ENCODE measurements at places on chromosomes 1 and 21.

DNA sequence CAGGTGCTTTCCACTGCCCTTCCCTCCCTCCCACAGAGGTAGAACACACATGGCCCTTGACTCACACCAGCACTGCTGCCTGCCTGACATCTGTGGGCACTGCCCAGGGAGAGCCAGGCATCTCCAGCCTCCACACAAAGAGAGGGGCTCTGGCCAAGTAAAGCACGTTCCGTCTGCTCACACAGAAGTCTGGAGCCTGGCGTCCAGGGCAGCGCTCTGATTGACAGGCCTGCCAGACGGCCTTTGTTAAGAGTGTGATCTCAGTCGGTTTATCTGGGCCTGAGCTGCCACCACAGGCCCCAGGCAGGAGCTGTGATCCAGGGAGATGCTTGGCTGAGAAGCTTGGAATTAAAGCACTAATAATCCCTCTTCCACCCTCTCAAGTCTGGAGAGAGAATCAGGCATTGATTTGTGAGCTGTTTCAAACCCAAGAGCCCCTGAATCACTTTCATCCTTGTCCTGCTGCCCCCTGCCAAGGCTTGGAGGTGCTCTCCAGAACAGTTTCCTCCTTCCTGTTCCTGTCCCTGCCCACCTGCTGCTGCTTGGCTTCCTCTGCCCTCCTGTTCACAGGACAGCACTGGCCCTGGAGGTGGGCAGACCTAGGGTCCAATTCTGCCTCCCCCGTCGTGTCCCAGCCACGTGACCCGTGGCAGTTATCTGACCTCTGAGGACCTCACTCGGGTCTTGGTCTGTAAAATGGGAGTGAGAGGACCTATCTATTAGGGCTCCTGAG is 3.7 kb downstream of the DMRTB1 start:
- DNase-seq = no peak

DNA sequence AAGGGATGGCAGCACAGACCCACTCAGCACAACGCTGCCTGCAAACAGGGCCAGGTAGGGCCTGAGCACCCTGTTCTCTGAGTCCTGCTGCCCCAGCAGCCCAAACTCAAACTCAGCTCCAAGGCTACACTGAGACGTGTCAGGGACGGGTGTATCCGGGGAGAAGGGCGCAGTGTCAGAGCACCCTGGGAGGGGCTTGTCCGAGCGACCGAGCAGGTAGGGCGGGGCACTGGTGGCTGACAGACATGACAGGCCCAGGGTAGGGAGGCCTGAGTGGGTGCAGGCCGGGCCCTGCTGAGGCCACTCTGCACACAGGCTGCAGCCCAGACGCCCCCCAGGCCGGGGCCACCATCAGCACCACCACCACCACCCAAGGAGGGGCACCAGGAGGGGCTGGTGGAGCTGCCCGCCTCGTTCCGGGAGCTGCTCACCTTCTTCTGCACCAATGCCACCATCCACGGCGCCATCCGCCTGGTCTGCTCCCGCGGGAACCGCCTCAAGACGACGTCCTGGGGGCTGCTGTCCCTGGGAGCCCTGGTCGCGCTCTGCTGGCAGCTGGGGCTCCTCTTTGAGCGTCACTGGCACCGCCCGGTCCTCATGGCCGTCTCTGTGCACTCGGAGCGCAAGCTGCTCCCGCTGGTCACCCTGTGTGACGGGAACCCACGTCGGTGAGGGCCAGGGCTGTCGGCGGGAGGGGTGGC is 5.5 kb downstream of the SCNN1D start:
- no peak for DNase-seq

- no peak for DNase-seq
These were observed 113.5 kb upstream of the COL6A1 start for GRCh38 chr21:45868086-45868485.

DNA sequence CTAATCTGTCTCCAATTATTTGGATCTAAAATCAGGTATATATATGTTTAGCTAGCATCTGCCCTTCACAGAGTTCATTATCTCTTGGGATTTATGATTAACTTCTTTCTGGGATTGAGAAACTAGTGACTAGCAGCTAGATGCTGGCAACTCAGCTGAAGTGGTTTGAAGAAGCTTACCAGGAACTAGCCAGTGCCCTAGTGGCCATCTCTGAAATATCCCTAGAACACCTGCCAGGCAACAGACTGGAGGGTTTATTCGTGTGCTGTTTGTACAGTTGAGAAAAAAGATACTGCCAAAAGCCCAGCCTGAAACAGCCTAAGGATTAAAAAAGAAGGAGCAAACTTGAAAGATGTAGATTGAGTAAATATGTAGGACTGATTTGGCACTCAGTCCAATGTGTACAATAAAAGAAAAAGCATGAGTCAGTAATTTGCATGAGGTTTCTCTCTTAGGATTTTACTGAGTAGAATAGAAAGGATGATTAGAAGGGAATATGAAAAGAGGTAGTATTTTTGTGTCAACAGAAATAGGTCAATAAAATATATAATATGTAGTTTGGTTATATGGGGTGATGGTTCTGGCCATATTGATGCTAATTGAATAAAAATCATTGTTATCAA is 1144.6 kb upstream of the ADGRL2 start:
- no peak for DNase-seq

- no peak for DNase-seq
These were observed 107.6 kb downstream of the NAV1 start for GRCh38 chr1:201646411-201647022.

GRCh38 chr1:240086726-240087125 is 5.0 kb upstream of the FMN2 start:
- no peak for DNase-seq

GRCh38 chr1:214808845-214809460 is 206.0 kb downstream of the CENPF start:
- no peak for DNase-seq

- no peak for DNase-seq
These were observed 47.3 kb downstream of the TENT5C start for GRCh38 chr1:117653195-117653594.

GRCh38 chr1:205313563-205314308 is 7.8 kb downstream of the NUAK2 start:
- peak; percentile 63 for DNase-seq

GRCh38 chr21:15031790-15032357 is 32.9 kb downstream of the NRIP1 start:
- DNase-seq = no peak

DNA sequence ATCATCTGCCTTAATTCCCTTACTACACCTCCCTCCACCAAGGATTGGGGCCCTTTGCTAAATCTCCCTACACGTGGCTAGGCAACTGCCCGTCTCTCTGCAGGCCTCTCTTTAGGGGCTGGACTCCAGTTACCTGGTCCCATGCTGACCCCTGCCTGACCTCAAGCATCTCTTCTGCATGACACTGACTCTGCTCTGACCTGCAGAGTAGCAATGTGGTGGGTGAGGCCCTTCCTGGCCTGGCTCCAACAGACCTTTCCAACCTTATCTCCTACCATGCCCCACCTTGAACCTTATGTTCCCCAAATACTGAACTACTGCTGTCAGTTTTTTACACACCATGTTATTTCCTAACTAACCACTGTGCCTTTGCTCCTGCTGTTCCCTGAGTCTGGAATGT is 45.9 kb upstream of the EPS15 start:
- no peak for DNase-seq

DNA sequence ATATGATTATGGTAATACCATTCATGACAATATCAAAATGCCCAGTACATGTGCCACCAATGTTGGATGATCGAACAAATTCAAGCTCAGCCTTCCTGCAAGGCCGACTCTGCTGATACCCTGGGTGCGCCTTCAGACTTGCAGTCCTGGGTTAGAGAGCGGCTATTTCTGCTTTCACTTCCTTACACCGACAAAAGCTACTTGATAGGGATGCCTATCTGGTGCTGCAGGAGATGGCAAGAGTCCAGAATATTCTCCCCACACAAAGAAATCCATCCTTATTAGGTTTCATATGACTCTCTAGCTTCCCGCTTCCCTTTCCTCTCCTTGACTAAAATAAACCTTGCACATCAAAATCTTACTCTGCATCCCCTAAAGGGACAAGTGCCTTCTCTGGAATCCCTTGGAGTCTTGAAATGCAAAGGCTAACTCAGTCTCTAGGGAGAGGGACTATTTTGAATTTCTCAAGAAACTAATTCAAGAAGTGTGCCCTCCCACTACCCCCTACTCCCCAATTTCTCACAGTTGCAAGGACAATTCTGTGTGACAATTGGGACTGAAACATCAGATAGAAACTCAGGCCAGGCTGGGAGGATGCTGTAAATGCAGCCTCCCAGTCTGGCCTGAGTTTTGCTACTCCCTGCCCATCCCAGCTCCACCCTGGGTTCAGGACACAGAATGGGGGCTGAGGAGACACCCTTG is 103.1 kb upstream of the USP24 start:
- no peak for DNase-seq

GRCh38 chr1:9494936-9495758 is 44.1 kb upstream of the SLC25A33 start:
- DNase-seq = peak; percentile 68

DNA sequence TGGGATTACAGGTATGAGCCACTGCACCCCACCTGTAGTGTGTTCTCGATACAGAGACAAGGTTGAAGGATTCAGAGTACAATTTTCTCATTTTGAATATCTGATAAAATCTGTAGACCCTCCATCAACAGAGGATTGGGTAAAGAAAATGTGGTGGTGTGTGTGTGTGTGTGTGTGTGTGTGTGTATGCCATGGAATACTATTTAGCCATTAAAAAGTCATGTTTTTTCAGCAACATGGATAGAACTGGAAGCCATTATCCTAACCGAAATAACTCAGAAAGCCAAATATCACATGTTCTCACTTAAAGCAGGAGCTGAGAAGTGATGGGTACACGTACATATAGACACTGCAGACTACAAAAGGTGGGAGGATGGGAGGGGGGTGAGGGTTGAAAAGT is 57.9 kb downstream of the TRAF5 start:
- no peak for DNase-seq

DNA sequence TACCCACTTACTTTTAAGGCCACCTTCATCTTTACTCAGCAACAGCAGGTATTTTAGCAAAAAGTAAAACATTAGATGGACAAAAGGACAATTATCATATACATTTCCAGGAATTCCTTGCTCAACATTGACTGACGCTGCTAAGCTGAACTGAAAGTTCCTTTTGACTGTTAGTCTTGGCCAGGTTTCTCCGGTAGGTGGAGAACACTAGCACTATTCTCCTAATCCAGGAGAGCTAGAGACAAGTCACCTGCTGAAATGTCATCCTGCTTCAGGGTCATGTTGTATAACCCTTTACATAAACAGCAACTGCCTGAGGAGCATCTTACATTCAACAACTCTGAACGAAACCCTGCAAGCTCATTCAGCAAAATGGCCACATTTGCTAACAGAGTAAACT is 109.0 kb upstream of the ESRRG start:
- no peak for DNase-seq

DNA sequence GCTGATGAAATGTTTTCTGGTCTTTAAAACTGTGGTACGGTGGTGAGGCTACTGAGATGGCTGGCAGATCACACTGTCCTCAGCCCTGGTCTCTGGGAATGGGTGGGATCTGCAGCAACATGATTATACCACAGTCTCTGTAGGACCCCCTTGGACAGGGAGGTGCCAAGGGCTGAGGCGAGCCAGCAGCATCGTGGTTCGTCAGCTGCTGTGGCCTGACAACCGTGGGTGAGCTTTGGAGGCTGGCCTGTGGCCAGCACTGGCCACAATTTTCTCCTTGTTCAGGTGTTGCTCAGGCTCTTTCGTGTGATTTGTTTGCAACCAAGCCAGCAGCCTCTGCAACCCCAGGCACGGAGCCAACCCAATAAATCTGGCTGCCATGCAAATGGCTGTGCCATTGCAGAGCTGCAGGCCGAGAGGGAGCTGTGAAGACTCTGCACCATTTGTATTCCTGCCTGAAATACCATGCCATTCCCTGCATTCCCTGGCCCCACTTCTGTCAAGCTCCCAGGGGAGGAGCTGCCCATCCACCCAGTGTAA is 70.9 kb downstream of the PCP4 start:
- DNase-seq = no peak

Data from activated T-cell treated with anti-CD3 and anti-CD28 coated beads, Interleukin-2, amount 50 U/mL, for 72 hours (primary cell).